8988T (cell line): ENCODE measurements at places on chromosomes 12 and 14.

GRCh38 chr12:17108877-17109541 lies 503.0 kb upstream of the LMO3 start:
- DNase-seq, result no peak

- DNase-seq, result no peak
Observed at GRCh38 chr14:92105073-92105892, 1.1 kb downstream of the ATXN3 start.

- DNase-seq, result no peak
Observed at GRCh38 chr14:66099931-66100330, 386.2 kb upstream of the CCDC196 start.

DNA sequence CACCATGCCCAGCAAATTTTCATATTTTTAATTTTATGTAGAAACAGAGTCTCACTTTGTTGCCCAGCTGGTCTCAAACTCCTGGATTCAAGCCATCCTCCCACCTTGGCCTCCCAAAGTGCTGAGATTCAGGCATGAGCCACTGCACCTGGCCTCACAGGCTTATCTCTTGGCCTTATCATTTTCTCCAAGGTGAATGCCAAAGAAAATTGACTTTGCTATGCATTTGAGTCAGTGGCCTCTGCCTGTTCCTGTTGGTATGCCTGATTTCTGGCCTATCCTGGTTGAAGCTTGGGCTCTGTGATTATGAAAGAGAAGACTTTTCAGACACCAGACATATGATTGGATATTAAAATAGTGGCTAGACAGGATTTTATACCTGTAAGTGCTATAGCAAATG lies 34.2 kb downstream of the MANSC1 start:
- no peak for DNase-seq

- no peak for DNase-seq
Observed at GRCh38 chr14:102924632-102925588, 2.4 kb downstream of the AMN start.

DNA sequence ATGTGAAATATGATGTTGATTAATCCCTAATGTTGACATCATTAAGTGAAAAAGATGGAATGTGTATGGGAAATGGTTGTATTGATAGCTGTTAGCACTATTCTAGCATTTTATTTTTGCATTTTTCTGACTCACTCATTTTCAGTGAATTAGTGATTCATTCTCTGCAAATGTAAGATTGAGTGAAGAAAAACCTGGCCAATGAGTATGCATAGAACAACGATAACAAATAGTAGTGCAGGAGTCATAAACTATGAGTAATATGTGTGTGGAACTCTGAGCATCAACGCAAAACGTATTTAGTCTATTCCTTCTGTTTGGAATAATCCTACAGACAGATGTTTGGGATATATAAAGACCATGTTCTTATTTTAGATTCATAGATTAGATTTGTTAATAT lies 76.3 kb upstream of the RTL1 start:
- no peak for DNase-seq

DNA sequence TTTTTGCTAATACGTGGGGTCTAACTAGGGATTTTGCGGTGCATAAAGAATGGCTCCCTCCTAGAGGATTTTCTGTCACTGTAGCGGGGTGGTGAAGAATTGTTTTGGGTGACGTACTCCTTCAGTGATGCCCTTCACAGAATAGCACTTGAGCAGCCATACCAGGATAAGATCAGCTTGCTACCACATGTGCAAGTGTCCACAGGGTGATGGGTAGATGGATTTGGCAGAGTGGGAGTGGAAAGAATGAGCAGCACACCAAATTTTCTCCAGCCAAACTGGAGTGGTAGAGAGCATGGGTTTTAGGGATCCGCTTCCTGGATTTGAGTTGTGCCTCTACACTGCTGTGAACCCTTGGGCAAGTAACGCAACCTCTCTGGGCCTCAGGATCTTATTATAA lies 2.3 kb downstream of the TCP11L2 start:
- DNase-seq, result no peak

GRCh38 chr12:122517877-122518276 lies 8.9 kb downstream of the RSRC2 start:
- no peak for DNase-seq

GRCh38 chr12:22526836-22527235 lies 17.5 kb downstream of the C2CD5 start:
- DNase-seq, result no peak

GRCh38 chr12:24113701-24114100 lies 164.2 kb upstream of the SOX5 start:
- no peak for DNase-seq

- no peak for DNase-seq
Observed at GRCh38 chr12:97899956-97900355, 437.4 kb downstream of the RMST start.

DNA sequence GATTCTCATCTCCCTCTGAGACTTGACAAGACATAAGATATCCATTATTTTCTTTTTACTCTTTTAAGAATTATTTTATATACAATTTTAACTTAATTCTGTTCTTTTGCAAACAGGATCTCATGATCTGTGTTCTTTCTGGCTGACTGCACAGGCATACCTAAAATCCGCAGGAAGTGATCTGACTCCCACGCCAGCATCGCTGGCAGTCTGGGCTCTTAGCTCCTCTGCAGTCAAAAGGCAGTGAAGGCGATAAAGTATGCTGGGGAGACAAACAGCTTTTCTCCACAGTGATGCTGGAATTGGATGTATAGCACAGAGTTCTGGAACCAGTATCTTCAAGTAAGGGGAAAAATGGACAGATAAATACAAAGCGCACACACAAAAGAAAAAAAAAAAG lies 52.4 kb downstream of the DICER1 start:
- DNase-seq, result no peak

DNA sequence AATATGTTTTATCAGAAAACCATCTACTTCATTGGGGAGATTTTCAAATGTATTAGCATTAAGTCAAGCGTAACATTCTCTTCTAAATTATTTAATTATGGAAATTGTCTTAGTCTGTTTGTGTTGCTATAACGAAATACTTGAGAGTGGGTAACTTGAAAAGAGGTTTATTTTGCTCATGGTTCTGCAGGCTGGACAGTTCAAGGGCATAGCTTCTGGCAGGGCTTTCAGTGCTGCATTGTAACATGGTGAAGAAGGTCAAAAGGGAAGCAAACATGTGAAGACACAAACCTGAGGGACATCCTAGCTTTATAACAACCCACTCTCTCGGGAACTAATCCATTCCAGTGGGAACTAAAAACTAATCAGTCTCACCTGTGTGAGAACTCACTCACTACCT lies 84.3 kb upstream of the TMPO start:
- no peak for DNase-seq

- no peak for DNase-seq
Observed at GRCh38 chr12:52184813-52185212, 7.0 kb downstream of the KRT80 start.

DNA sequence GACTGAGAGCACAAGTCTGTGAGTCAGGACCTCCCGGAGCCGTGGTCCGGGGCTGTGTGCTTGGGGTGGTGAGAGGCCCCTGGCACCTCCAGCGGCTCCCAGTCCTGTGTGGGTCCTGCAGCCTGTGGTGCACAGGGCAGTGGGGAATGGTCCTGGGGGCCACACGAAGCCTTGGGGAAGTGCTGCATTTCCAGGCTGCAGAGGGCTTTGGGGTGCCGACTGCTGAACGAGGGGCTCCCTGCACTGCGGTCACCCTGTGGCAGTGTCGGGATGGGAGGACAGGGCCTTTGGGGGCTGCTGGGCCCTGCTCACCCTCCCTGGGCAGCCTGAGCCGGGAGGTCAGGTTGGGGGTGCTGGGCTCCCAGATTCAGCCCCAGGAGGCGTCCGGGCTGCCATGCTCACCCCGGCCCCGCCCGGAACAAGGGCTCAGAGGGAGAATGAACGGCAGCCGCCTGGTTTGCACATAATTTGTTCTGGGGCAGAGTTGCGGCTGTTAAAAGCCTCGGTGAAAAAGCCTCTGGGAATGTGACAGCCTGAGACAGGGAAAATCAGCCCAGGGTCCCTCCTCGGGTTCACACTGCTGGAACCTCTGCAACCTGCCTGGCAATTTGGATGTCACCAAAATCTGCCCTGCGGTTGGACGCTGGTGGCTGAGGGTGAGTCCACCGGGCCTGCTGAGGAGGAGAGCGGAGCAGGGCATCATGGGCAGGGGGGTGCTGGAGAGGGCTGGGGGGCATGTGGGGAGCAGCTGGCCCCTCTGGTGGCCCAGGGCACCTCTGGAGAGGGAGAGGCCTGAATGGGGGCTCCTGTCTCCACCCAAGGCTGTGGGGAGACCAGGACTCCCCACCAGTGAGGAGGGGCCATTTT lies 109.2 kb downstream of the KIF26A start:
- DNase-seq, result no peak

GRCh38 chr12:58066296-58066695 lies 124.9 kb downstream of the ATP23 start:
- DNase-seq, result no peak

GRCh38 chr12:132364348-132364902 lies 35.0 kb upstream of the GALNT9 start:
- no peak for DNase-seq

GRCh38 chr12:127590868-127591267 lies 676.1 kb upstream of the TMEM132C start:
- DNase-seq, result no peak

GRCh38 chr14:69441948-69442347 lies 42.6 kb upstream of the PLEKHD1 start:
- no peak for DNase-seq

DNA sequence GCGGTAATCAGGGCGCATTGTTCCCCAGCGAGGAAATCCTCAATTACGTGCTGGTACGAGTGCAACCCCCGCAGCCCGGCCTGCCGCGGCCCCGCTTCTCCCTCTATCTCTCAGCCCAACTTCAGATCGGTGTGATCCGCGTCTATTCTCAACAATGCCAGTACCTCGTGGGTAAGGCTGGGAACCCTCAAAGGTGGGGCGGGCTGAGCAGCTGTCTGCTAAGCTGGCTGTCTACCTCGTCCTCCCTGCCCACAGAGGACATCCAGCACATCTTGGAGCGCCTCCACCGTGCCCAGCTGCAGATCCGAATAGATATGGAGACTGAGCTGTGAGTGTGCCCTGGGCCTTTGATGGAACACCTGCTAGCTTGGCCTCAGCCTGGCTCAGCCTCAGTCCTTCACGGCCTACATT lies 996 bp downstream of the REC8 start:
- DNase-seq, result no peak

DNA sequence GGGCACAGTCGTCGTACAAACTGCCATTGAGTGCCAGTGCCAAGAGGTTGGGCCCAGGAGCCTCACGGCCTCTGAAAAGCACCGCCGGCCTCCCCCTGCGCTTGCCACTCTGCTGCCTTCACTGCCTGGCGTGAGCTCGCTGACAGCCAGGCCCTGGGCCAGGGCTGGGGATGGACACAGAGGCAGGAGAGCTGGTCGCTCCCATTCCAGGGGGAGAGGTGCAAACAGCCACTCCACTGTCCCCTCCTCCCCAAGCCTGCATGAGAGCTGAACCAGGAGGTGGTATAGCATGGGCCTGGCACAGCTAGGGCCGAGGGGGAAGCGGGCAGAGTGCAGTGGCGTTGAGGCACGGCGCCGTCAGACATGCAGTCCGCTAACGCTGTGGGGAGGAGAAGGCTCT lies 4.6 kb downstream of the ADSS1 start:
- no peak for DNase-seq

DNA sequence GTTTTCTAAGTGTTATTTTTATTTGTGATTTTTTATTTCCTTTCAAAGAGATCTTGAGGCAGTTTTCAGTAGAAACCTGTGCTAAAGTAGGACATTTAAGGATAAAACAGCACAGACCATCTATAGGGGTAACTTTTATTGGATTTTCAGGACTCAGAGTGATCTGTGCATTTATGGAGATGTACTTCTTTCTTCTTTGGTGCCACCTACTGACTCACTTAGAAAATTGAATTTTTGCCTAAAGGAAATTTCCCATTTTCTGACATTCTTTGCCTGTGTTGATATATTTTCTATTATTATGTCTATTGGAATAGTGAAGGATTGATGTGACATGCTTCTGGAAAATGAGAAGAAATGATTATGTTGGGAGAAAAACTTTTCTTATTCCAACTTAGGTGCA lies 113.0 kb downstream of the UNC79 start:
- DNase-seq, result no peak

DNA sequence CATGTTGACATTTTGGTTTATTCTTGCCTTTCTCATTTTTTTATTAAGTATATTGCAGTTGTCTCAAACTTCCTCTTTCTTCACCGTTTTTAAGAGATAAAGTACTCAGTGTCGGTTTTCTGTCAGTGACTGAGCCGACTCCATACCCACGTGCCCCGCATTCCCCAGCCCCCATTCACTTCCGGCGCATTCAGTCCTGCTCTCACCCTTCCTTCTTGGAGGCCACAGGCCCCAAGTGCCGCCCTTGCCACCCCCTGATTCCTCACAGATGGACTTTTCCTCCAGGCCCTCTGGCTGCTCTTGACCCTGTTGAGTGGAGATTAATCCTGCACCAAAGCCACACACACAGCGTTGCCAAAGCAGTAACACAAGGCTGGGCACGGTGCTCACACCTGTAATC lies 19.1 kb upstream of the DNAH10 start:
- DNase-seq, result no peak

GRCh38 chr14:74860899-74861733 lies 14.8 kb downstream of the PROX2 start:
- peak; percentile 47 for DNase-seq

GRCh38 chr14:64507376-64508156 lies 3.0 kb downstream of the ZBTB1 start:
- DNase-seq, result no peak

- DNase-seq, result no peak
Observed at GRCh38 chr12:15474766-15475165, 152.5 kb downstream of the PTPRO start.
